Activated CD8-positive, alpha-beta memory T cell treated with anti-CD3 and anti-CD28 coated beads for 4 hours (primary cell): ENCODE measurements at places on chromosomes 4 and X.

DNA sequence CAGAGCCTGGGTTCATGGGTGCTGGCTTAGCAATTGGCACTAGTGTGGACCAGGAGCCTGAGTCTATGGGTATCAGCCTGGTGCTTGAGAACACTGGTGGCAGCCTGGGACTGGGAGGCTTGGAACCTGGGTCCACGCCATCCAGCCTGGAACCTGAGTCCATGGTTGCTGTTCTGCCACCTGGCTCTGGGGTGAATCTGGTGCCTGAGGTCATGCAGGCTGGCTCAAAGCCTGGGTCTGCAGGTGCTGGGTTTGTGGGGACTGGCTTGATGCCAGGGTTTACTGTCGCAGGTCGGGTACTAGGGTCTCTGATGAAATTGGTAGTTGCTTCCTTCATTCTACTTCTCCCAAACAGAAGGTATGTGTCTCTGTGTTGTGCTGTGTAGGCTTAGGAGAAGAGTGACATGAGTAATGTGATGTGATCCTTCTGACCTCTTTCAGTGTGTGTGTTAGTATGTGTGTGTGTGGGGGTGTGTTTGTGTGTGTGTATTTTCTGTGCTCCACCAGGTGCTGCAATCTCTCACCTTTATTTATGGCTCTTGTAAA, 517.0 kb upstream of the EPHA5 start:
- no peak for DNase-seq

DNA sequence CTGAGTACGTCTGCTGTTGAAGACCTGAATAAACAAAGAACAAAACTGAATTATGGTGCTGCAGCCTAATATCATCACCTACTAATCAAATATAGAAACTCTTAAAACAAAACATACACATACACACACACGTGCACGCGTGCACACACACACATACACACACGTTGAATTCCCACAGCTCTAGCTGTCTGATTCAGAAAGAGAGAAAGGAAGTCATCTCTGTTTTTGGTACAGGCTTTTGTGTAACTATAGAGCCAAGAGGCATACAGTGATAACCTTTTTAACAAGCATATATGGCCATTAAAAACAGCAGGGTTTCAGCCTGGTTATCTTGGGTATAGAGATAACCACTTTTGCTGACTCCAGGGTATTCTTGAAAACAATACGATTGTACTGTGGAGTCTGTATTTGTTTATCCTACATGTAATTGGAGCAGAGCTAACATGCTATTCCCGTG, 823.2 kb downstream of the CCSER1 start:
- no peak for DNase-seq

- no peak for DNase-seq
Measured at GRCh38 chrX:17187136-17187756, 187.8 kb upstream of the NHS start.

- DNase-seq: no peak
Measured at GRCh38 chrX:27057883-27058282, 405.3 kb downstream of the PPP4R3C start.

DNA sequence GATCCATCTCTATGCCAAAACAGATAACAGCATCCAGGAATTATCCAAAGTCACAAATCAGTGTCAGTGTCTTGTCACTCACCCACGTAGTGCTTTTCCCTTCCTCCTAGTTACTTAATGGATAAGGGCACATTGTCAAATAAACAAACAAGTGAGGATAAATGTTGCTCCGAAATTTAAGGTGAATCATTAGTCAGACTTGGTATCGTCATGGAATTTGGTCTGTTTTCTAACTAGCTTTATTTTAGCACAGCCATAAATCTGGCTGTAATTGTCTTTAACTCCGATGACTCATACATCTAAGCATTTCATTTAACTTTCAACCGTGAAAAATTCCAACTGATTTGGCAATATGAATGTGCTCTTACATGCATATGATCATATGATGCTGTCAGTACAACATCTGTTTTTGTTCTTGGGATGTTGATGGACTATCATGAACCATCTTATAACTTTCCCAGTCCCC, 83.3 kb downstream of the SNCA start:
- no peak for DNase-seq

GRCh38 chr4:90318193-90318592, 191.0 kb downstream of the CCSER1 start:
- no peak for DNase-seq

DNA sequence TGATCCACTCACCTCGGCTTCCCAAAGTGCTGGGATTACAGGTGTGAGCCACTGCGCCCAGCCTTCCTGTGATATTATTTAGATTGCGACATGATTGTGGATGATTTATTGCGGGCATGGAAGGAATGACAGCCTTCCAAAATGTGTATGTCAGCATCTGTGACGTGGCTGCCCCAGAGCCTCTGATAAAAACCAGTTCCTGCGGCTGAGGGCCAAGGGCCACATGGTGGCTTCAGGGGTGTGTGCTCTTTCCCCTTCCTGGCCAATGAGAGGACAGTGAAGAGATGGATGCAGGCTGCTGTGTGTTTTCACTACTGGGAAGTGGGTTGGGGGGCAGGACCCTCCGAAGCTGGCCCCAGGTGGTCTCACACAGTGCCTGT, 57.4 kb upstream of the HGFAC start:
- DNase-seq: no peak

- no peak for DNase-seq
Measured at GRCh38 chr4:22215084-22215483, 266.5 kb upstream of the KCNIP4 start.

DNA sequence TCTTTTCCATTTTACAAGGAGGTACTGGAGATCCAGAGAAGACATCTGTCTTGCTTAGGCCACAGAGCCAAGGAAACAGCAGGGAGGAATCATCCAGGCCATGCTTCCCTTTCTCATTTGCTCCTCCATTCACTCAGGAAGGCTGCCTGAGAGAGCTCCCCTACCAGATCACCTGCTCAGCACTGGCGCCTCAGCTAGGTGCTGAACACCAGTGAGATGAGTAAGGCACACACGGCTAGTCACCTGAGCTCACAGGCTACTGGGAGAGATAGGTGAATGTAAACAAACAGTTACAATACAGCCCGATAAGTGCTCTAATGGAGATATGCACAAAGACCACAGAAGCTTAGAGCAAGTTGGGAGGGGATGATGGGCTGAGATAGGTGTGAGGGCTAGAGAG, 149.8 kb upstream of the ARHGEF9 start:
- DNase-seq: no peak

DNA sequence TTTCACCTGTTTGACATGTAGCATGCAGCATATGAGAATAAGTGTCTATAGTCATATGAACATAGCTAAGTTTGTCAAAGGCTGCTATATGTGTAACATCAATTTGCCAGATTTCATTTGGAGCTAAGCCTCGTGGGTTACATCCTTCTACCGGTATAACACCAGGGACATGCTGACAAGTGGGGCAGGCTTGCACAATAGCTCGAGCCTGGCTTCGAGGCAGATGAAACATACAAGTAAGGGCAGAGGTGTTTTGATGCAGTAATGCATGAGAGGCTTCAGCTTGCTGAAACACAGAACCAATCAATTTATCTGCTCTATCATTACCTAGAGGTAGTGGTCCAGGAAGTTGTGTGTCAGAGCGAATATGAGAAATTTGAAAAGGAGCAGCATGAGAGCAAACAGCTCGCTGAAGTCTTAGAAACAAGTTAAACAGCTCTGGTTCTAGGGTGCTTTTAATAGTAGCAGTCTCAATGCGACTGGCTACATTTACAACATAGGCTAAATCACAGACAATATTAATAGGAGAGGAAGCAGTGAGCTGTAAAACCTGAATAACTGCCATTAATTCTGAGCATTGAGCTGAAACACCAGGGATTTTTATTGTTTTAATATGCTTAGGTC, 14.9 kb upstream of the UGDH start:
- no peak for DNase-seq

GRCh38 chrX:7946960-7947359, 19.7 kb upstream of the PNPLA4 start:
- no peak for DNase-seq

DNA sequence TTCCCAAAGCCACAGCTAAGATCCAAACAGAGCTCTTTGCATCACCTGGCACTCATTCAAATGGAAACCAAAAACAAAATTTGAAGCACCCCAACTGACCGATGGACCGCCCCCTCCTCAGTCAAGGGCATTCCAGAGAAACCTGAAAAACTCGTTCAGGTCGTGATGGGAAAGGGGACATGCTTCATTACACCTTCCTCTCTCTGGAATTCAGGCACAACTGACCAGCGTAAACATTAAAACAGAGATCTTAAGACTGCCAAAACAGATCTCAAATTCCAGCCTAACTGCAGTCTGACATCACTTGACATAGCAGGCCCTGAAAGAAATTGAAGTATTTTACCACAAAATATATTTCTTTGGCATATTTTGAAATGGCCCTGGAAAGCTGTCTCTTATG, 28.5 kb downstream of the PTTG2 start:
- no peak for DNase-seq

GRCh38 chr4:183118585-183118984, 19.5 kb downstream of the WWC2 start:
- no peak for DNase-seq

DNA sequence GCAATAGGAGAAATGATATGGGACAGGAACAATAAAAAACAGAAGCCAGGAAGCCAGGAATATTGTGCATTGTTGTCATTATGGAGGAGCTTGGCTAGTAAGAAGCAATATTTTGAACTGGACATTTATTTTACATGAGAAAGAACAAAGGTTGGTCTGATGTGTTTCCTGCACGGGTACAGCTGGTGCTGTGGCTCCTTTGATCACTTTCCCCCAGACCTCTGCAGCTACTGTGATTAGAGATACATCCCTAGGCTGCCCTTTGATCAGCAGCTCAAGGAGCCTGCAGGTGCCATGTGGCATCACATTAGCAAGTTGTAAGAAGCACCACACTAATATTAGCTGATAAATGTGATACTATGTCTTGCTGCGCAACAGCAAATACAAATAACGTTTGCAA, 2.5 kb downstream of the PDGFC start:
- no peak for DNase-seq

GRCh38 chr4:182206266-182206665, 36.9 kb upstream of the TENM3 start:
- DNase-seq: no peak

DNA sequence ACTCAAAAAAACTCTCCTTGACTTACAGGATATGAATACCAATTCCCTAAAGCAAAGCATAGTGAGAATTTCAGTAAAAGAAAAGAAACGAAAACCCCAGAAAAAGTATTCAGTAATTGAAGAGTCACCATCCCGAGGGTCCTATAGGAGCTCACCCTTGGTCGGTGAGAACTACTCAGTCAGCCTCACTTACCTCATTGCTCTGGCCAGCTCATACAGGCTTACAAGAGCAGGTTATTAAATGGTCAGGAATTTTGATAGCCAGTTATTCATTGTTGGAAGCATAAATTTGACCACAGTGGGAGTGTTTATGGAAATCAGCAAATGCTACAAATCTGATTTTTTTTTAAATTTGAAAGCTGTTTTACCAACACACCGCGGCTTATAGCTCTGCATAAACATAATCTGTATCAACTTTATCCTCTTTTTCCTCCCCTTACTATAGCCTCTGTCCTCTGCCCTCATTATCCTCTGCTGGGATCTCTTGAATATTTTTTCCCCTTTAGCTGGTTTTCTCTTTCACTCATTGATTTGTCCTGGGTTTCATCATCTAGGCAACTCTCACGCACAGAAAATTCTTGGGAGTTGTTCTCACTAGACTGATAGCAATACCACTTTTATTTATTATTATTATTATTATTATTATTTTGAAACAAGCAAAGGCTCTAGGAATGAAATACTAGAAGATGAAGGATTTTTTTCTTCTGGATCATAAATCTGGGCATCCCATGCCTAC, 11.0 kb upstream of the CXCL2 start:
- no peak for DNase-seq

GRCh38 chrX:108297290-108297689, 140.9 kb downstream of the COL4A6 start:
- DNase-seq: no peak

DNA sequence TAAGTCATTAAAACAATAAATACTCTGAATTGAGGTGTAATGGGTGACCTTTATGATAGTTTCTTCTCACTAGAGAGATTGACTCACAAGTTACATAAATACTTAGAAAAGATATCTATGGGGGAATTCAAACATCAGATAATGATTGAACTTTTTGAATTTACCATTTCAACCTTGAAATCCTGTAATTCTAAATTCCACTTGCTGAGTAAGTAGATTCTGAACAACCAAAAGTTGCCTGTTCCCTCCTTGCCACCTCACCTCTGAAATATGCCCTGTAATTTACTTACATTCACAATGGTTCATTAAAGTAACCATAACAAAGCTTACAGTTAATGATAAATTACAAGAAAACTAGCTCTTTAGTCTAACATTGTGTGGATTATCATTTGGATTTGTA, 43.3 kb upstream of the SLC39A8 start:
- no peak for DNase-seq

- DNase-seq: peak; percentile 84
Measured at GRCh38 chrX:153927922-153928760, 2.1 kb upstream of the ARHGAP4 start.

DNA sequence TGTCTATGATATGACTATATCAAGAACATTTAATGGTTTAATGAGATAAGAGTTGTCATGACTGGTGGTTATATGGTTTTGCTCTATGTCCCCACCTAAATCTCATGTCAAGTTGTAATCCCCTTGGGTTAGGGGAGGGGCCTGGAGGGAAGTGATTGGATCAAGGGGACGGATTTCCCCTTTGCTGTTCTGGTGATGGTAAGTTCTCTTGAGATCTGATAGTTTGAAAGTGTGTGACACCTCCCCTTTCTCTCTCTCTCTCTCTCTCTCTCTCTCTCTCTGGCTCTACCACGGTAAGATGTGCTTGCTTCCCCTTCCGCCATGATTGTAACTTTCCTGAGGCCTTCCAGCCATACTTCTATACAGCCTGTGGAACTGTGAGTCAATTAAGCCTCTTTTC, 803.4 kb downstream of the TRIML1 start:
- DNase-seq: no peak

DNA sequence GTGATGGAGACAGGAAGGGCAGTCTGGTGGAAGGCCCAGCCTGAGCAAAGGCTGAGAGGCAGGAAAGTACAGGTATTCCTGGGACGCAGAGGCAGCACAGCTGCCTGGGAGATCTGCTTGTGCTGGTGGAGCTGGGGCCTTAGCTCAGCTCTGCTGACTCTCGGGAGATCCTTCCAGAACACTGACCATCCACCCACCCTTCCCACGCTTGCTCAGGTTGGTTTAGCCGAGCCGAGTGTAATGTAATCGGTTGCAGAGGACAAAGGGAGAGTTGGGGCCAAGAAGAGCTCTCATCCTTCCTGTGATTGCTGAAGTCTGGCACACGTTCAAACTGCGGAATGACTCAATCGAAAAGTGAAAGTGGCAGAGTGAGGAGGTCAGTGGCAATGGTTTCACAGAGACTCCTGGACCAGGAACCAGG, 43.1 kb upstream of the GPR78 start:
- no peak for DNase-seq

GRCh38 chr4:77734928-77735327, 84.2 kb downstream of the CNOT6L start:
- peak; percentile 1 for DNase-seq
